ENCODE measurements at places on chromosomes 16 and 17.

- DNase-seq, result no peak
Measured at GRCh38 chr16:49587511-49587910, 213.9 kb downstream of the C16orf78 start.

DNA sequence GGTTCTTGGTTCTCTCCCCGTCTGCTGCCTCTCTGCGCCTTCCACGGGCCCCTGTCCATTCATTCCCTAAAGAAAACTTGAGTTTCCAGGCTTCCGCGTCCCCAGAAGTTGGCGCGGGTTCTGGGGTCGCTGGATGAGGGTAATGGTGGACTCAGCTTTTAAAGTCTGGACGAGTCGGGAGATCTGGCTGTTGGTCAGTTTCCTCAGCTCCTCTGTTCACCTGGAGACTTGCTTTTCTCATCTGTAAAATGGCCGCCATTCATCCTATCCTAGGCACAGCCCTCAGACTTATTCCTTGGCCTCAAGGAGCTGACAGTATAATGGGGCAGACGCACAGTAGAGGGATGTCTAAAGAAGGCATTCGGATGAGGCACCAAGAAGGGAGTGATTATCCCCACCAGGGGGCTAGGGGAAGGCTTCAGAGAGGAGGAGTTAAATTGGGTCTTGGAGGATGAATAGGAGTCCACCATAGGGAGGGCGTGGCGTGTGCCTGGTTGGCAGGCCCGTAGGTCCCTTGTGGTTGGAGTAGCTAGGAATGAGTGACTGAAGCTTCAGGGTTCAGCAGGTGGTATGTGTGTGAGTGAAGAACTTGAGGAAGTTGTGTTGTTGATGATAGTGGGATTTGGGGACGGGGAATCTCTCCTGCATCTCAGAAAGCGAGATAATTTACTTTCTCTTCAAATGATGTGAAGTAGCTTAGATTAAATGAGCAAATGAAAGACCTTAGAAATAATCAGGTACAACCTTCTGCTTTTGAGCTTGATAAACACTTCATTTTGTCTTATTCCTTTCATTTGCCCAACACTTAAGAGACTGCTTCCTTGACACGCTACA, 652 bp downstream of the VPS35L start:
- no peak for DNase-seq

DNA sequence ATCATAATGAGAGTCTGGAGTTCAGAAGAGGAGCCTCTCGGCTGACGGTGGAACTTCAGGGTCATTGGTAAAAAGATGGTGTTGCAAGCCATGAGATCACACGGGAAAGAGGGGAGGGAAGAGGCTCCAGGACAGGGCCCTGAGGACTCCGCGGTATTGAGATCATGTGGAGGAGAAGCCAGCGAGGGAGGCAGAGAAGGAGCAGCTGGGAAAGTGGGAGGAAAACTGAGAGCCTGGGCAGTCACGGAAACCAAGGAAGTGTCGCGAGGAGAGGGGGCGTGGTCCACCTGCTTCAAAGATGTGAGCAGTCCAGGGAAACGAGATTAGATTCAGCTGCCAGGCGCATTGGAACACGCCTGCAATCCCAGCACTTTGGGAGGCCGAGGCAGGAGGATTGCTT, 27.7 kb upstream of the SBK1 start:
- peak; percentile 26 for DNase-seq

DNA sequence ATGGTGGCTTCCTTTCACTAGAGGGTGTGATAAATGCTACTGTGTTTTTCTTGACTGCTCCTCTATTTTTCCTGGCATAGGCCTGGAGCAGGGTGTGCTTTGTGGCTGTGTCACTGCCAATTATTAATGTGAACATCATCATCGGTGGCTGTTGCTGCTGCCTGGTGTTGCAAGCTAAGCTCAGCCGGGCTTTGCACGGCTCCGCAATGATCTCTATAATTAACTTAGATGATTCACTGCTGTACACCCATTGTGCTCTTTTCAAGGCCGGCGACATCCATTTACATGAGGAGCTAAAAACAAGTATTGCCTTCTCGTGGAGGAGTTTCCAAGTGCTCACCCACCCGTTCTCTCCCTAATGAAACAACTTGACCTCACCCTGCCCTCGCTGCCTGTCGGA, 160.1 kb upstream of the IRX3 start:
- no peak for DNase-seq

- no peak for DNase-seq
Measured at GRCh38 chr16:88992351-88993165, 15.6 kb upstream of the CBFA2T3 start.

GRCh38 chr17:78726513-78726912, 55.6 kb downstream of the CYTH1 start:
- no peak for DNase-seq

GRCh38 chr17:78557598-78558039, 19.6 kb downstream of the DNAH17 start:
- no peak for DNase-seq

DNA sequence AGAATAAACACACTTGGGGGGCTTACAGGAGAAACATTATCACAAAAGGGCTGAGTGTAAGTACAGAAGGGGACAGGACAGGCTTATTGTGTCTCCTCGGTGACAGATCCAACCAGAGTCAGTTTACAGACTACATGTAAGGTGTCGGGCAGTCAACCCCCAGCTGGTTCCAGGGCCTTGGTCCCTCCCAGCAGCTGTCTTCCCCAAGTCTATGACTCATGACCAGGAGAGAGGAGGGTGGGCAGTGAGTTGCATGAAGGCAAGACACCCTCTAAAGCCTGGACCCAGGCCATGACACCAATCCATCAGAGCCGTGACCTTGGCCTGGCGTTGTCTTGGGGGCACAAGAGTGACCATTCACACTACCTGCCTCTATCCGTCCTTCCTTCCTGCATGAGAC, 276.2 kb upstream of the CCL2 start:
- DNase-seq, result no peak
